Heart left ventricle (tissue), 16 donors: ENCODE measurements at places on chromosomes 1 and 21.

DNA sequence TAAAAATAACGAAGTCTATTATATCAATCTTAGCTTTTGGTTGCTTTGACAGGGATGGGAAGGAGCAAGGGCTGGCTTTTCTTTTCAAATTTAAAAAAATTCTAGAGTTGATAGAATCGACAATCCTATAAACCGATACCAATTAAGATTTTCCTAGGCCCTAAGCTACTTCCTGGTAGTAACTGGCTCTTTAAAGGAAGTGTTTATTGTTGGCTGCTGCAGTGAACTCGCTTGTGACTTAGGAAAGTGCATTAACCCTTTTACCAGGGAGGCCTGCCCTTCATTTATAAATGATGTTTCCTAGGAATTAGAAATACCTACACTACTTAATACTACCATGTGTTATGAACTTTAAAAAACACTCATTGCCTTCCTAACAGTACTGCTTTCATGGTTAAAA is 33.2 kb downstream of the ATP5PF start:
- DNase-seq, result no peak

- no peak for DNase-seq
Observed at GRCh38 chr1:117732065-117732797, 126.4 kb downstream of the TENT5C start.

- DNase-seq, result no peak
Observed at GRCh38 chr1:214441119-214441518, 110.3 kb downstream of the PTPN14 start.

DNA sequence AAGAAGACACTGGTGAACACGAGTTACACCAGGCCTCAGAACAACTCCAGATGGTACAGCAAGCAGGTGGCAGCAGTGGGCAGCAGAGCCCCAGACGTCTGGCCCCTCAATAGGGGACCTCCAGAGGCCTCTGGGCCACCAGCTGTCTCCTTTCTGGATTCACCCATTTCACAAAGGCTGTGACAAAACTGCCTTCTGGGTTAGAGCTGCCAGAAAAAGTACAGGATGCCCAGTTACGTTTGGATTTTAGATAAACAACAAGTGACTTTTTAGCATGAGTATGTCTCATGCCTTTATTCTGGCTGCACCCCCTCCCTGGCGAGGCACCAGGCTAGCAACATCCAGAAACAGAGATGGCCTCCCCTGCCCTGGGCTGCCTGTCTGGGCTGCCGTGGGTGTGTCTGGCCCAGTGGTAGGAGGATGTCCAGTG is 30.1 kb downstream of the ITPKB start:
- no peak for DNase-seq

DNA sequence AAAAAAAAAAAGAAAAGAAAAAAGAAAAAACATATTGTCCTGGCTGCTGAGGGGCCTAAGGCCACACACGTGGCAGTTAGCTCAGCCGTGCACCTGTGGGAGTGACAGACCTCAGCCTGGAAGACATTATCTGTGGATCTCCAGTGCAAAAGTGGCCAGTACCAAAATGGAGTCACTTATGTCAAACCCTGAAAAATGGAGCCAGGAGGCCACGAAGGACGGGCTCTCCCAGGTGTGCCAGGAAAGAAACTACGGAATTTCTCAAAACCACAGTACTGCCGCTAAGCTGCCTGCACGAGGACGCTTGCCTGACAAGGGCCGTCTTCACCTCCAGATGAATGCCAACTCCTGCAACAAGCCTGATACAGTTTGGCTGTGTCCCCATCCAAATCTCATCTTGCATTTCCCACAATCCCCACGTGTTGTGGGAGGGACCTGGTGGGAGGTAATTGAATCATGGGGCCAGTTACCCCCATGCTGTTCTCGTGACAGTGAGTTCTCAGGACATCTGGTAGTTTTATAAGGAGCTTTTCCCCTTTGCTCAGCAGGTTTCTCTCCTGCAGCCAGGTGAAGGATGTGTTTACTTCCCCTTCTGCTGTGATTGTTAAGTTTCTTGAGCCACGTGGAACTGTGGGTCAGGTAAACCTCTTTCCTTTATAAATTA is 5.3 kb upstream of the MIB2 start:
- DNase-seq, result no peak

DNA sequence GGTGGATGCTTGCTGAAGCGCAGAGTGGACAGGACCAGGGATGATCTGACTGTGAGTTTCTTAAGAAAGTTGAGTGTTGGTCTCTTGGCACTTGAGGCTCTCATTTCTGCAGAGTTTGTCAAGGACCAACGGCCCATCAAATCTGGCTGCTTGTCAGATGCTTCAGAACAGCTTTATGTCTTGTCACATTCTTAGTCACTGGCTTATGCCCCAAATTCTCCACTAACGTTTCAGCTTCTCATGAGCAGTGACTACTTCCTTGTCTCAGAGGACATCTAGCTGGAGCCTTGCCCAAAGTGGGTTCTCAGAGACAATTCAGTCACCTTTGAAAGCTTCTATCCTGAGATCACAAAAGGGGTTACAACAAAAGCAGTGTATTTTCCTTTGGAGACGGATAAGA is 92.3 kb downstream of the ST6GALNAC5 start:
- DNase-seq, result no peak

- no peak for DNase-seq
Observed at GRCh38 chr1:15038232-15039016, 115.1 kb upstream of the TMEM51 start.

GRCh38 chr1:30376054-30376697 is 347.2 kb downstream of the MATN1 start:
- peak; percentile 6 for DNase-seq

- DNase-seq, result no peak
Observed at GRCh38 chr1:83098791-83099190, 900.1 kb downstream of the TTLL7 start.
